ENCODE measurements at places on chromosomes 11 and 22.

- DNase-seq, result peak; percentile 98
Measured at GRCh38 chr22:24985826-24986214, 33.3 kb downstream of the KIAA1671 start.

DNA sequence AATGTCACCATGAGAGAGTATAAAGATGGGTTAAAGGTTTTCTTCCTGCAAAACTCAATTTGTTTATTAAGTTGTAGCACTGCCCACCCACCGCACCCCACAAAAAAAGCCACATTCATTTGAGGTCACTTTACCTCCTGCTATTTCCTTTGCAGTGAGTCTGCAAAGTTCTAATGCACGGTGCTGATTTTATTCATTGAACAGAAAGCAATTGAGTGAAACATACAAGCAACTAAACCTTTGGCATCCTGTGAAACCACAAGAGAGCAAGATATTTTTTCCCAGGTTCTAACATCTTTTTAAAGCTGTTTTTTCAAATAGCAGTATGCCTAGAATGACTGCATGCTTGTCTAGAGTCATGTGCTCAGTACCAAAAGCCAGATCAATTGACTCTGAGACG is 39.0 kb downstream of the RRAS2 start:
- peak; percentile 38 for DNase-seq

DNA sequence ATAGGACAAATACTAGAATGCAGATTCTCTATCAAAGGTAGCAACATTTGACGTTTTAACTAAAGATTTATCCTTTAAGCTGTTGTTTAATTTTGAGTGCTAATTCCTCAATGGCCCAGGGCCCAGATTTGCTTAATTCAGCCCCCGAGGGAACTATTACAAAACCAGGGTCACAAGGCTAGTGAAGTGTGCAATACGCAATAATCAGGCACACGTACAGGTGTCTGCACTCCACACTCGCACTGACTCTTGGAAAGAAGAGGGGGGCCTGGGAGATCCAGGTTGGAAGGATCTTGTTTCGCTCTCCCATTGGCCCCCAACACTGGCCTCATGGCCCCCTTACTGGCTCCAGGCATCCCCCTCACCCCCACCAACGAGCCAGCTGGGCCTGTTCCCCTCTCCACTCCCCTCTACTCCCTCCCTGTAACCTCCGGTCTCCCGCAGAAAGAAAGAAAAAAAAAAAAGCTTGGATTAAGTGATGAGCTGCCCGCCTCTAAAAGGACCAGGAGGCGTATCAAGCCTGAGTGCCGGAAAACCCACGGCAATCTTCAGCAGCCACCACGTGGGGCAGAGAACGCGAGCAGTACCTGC is 2.2 kb upstream of the KIRREL3 start:
- no peak for DNase-seq

- DNase-seq, result no peak
Measured at GRCh38 chr22:37241351-37242142, 2.5 kb downstream of the RAC2 start.

- DNase-seq, result no peak
Measured at GRCh38 chr22:23837911-23838680, 710 bp downstream of the DERL3 start.

GRCh38 chr22:47681411-47682165 is 919.1 kb downstream of the TBC1D22A start:
- no peak for DNase-seq

- no peak for DNase-seq
Measured at GRCh38 chr22:20114506-20115475, 1.1 kb upstream of the RANBP1 start.

DNA sequence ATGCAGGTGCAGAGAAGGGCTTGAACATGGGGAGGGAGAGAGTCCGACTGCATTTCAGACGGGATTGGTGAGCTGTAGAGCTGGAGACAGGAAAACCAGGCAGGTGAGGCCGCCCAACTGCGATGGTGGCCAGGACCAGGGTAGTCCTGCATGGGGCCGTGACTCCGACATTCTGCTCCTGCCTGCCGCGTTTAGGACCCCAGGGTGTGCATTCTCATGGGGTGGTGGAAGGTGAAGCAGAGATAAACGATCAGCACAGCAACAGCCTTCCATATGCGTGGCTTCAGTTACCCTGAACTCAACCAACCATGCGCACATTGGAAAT is 29.3 kb downstream of the SHANK2 start:
- DNase-seq, result no peak

- DNase-seq, result peak; percentile 73
Measured at GRCh38 chr11:62394825-62395538, 23.9 kb upstream of the SCGB1A1 start.

- no peak for DNase-seq
Measured at GRCh38 chr11:76048763-76049162, 157.5 kb downstream of the WNT11 start.

DNA sequence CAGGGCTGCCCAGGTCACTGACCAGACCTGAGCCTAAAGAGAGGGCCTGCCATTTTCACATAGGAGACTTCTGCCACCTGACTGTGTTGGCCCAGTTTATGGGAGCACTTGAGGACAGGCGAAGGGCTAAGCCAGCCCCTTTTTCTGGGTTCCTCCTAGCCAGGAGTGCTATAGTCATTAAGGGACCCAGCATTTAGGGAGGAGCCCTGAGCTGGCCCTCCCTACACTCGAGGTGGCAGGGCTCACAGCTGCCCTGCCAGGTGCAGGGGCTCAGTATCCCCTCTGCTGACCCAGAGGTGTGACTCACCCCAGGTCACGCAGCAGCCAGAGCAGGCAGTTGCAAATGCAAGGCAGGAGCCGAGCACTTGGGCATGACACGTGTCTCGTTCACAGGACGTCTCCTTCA is 86.3 kb upstream of the CRYBB3 start:
- DNase-seq, result no peak

DNA sequence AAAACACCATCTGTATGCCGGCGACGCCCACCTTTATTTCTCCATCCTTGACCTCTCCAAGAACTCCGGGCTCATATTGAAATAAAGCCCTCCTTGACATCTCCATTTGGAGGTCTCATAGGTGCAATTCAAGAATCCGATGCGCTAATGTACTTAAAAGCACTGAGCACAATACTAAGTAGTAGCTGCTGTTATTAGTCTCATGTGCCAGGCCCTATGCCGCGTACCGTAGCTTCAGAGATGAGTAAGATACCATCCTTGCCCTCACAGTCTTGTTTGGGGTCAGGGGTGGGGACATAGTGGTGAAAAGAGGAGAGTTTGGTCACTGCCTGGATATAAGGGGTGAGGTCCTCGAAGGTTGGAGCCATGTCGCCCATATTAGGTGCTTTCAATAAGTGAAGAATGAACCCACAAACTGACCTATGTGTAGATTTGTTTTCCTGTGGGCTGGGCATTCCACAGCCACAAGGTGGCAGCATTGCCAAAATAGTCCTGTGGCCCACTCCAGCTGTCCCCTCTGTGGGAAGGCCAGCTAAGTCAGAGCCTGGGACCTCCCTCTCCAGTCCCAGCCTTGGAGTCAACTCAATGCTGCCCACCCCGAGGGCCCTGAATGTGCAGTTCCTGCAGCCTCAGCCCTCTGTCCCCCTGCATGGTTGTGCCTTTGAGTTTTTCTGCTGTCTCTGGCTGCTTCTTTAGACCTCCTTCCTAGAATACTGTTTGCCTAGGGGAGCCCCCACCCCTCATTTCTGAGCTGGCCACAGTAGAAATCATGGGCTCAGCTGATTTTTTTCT is 6.5 kb downstream of the DCPS start:
- DNase-seq, result peak; percentile 66

- no peak for DNase-seq
Measured at GRCh38 chr11:73265278-73265810, 6.8 kb upstream of the P2RY6 start.

GRCh38 chr11:60753309-60753708 is 3.4 kb upstream of the MS4A15 start:
- no peak for DNase-seq

DNA sequence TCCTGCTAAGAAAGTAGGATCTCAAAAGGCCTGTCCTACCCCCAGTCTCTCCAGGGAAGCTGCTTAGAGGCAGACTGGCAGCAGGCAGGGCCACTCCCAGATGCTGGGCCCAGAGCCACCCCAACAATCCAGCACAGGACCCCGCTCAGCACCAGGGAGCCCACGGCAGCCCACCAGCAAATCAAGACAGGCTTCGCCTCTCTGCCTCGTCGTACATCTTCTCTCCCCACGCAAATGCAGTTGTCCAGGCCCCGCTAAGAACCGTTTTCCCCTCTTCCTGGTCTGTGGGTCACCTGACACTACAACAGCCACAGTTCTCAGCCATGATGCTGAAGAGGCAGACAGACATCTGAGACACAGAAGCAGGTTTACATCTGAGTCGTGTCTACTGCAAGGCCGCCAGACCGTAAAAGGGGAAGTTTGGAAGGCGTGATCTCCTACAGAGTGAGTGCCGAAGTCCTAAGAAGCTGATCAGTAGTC is 51.1 kb downstream of the IGSF9B start:
- DNase-seq, result no peak

GRCh38 chr11:606245-606644 is 9.5 kb downstream of the IRF7 start:
- DNase-seq, result no peak

GRCh38 chr22:29846290-29846689 is 8.2 kb upstream of the ASCC2 start:
- no peak for DNase-seq

DNA sequence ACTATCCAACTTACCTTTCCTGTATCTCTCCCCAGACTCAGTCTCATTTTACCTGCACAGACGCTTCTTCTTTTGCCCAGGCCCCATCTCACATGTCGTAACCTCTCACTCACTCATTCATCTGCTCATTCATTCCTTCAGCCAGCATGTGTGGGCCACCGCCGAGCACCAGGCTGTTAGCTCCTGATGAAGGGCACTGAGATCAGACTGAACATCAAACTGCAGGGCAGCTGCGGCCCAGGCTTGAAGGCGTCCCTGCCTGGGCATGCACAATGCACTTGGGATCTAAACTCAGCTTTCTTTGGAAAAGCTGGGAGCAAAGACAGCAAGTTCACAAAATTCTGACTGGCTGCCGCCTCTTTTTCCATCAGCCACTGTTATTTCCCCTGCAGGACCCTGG is 1456.3 kb downstream of the BRD1 start:
- no peak for DNase-seq

DNA sequence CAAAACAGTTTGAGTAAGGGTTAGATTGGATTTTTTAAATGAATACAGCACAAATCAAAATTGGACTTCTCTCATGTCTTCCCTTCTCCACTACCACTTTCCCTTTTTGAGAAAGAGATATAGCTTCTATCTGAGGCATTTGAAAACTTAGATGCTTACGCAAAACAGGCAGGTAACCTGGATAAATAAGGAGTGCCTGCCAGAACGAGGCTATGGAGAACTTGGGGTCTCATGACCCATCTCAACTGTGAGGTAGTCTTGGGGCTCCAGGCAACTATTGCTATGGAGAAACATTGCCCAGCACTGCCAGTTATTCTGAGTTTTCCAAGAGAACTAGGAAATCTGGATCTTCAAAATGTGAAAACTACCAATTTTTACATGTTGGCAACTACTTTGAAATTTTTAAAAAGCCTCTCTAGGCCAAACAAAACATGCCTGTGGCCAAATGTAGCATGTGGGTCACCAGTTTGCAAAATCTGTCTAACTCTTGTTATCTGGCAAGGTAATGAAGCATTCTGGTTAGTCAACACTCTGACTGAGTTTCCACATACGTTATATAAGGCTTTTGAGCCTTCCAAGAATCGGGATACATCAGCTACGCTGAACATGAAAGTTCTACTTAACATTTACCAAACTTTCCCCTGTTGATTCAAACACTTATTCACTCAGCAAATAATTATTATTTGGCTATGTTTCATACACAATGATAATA is 752.7 kb downstream of the KCNA4 start:
- DNase-seq, result no peak

GRCh38 chr11:7657306-7658025 is 15.8 kb downstream of the CYB5R2 start:
- DNase-seq, result peak; percentile 61

DNA sequence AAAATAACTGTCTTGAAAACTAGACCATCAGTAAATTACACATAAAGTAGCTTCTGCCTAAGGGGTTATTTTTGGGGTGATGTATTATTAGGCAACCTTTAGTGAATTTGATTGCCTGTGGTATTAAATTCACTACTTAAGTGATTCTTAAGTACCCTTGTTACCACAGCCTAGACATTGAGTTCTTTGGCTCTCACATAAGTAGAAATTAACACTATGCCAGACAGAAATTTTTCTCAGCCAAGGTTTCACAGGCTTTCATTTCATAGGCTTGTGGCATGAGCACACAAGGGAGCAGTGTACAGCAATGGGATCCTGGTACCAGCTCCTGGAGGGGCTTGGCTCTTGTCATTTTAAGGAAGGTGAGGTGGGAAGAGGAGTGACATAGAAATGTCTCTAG is 218.5 kb downstream of the AASDHPPT start:
- no peak for DNase-seq

- peak; percentile 12 for DNase-seq
Measured at GRCh38 chr11:59206635-59207034, 6.1 kb downstream of the MPEG1 start.

- DNase-seq, result no peak
Measured at GRCh38 chr11:122354025-122354697, 238.1 kb upstream of the BLID start.

- no peak for DNase-seq
Measured at GRCh38 chr22:24427500-24428164, at the start of gene ADORA2A. Gene ADORA2A (plus strand): TSS chr22:24427599. CDS start chr22:24433405, 5,806 bp downstream.

DNA sequence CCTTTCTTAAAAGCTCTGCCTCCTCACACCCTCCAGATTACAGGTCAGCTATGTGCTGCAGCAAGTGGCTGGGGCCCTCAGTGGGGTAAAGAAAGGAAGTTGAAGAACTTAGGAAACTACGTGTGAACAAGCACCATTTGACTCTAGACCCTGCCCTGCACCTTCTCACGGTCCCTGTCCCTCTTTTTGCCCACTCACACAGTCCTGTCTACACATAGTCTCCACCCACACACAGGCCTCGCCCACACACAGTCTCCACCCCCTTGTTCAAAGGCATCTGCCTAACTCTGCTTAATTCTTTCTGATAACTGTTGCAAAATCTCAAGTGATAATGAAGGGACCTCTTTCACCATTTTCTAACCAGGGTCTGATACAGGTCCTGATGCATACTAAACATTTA is 59.0 kb downstream of the TMPRSS5 start:
- no peak for DNase-seq

DNA sequence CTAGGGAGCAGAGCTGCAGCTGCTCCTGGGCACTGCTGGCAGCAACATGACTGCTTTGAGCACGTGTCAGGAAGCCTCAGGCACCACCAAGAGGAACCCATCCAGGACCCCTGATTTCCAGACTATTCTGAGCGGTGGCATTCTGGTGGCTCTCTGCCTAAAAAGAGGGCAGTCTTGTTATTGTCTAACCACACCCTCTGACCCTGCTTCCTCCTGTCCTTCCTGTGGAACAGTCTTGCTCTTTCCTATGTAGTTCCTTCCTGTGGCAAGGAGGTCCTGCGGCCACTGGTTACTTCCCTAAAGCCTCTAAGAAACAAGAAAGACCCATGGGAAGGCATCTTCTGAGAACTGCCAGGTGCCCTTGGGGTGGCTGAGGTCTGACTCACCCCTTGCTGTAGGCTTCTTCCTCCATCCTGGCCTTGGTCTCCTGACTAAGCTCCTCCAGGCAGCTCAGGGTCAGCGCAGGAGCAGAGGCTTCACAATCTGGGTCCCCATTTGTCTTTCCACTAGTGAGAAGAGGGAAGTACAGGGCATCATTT is 13.1 kb upstream of the LYVE1 start:
- no peak for DNase-seq

Measured in brain microvascular endothelial cell (primary cell).